ENCODE measurements at places on chromosomes 3 and 15.

DNA sequence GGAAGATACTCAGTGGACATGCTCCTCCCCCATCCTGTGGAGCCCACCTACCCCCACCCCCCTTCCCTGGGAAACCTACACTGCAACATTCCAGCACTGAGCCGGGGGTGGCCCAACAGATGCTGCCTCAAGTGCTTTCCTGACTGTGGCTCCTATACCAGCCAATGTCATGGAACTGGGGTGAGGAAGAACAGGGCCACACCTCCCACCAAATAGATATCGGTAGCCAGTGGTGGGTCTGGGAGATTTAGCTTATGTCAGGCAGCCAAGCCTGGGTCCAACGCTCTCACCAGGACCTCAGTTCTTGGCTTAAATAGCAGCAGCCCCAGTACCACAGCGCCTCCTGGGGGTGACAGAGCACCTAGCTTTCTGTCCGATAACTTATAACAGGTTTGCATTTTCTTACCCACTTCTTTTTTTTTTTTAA, 30.3 kb downstream of the CDC25A start:
- ATAC-seq: peak; percentile 64

DNA sequence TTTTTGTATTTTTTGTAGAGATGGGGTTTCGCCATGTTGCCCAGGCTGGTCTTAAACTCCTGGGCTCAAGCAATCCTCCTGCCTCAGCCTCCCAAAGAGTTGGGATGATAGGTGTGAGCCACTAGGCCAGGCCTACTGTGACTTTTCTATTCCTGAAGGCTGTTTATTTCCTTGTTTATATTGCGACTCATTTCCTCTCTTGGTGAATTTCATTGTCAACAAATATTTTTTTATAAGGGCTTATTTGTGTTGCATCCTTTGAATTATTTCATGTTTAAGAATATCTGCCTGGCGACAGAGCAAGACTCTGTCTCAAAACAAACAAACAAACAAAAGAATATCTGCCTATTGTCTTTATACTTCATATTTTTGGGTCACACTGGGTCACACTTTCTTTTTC, 29.4 kb upstream of the MCCC1 start:
- no peak for ATAC-seq

DNA sequence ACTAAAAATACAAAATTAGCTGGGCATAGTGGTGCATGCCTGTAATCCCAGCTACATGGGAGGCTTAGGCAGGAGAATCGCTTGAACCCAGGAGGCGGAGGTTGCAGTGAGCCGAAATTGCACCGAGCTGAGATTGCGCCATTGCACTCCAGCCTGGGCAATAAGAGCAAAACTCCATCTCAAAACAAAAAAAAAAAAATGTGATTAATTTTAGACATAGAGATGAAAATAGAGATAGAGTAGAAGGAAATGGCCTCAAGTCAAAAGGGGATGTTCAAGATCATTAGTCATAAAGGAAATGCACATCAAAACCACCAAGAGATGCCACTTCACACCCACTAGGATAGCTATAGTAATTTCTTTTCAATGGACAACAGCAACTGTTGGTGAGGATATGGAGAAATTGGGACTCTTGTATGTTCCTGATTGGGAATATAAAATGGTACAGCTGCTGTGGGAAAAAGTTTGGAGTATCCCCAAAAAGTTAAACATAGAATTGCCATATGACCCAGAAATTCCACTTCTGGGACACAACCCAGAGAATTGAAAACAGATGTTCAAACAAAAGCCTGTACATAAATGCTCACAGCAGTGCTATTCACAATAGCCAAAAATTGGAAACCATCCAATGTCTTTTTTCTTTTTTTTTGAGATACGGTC, 55.4 kb downstream of the ABHD2 start:
- peak; percentile 82 for ATAC-seq

DNA sequence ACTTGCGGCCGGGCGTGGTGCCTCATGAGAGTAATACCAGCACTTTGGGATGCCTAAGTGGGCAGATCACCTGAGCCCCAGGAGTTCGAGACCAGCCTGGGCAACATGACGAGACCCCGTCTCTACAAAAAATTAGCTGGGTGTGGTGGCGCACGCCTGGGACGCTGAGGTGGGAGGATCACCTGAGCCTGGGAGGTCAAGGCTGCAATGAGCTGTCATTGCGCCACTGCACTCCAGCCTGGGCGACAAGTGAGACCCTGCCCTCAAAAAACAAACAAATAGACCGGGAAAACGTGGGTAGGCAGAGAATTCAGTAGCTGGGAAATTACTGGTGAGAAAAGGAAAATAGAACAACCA, 667 bp downstream of the UMPS start:
- no peak for ATAC-seq

DNA sequence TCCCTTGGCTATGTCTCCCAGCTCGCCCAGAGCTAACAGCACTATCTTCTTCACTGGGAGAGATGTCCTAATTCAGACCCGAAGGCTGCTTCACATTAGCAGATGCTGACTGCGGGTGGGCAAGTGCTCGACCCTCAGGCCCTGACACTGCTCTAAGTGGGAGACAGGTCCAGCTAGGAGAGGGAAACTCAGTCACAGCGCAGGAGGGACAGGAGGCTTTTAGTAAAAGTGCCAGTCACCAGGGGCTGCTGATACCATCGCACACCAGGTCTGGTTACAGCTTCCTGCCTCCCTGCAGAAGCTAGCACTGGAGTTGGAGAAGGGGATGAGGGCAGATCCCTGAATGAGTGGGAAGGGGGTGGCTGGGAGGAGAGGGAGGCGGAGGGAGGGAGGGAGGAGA, 365.8 kb upstream of the RGMA start:
- peak; percentile 56 for ATAC-seq

GRCh38 chr15:23853286-23853685, 166.2 kb upstream of the NDN start:
- no peak for ATAC-seq

DNA sequence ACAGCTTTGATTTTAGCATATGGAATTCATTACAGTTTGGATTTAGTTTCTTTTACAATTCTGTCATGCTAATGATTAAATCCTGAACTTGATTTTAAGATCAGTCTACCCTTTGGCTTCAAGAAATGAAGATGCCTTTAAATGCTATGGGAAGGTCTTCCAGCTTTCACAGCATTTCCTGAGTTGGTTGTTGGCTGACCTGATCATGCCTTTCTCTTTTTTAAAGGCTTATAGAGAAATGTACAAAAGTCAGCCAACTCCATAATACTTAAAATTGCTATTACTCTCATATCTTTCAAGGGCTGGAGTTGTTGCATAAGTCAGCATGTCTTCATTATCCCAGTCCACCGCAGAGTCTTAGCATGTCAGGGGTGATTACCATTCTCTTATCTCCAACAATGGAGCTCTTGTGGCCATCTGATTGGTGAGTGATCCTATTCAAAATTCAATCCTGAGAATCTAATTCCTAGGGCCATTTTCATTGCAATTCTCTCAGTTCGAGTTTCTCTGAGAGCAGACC, 123.8 kb downstream of the GMNC start:
- ATAC-seq: no peak

DNA sequence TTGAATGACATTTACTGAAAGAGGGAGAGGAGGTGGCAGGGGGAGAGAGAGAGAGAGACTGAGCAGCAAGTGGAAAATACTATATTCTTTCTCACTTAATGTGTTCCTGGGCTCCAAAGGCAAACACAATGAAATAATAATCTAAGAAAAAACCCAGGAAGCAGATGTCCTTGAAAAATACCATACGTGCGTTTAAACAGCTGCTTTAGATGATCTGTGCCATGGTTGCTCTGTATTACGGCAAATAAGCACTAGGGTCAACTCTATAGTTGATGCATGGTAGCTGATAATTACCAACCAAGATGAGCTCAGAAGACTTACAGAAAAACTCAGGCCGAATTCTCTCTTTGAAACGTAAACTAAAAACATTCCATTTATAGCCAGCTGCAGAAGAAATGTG, 410.3 kb upstream of the TBL1XR1 start:
- no peak for ATAC-seq

- ATAC-seq: no peak
Measured at GRCh38 chr15:74146277-74146800, 16.0 kb downstream of the ISLR2 start.

DNA sequence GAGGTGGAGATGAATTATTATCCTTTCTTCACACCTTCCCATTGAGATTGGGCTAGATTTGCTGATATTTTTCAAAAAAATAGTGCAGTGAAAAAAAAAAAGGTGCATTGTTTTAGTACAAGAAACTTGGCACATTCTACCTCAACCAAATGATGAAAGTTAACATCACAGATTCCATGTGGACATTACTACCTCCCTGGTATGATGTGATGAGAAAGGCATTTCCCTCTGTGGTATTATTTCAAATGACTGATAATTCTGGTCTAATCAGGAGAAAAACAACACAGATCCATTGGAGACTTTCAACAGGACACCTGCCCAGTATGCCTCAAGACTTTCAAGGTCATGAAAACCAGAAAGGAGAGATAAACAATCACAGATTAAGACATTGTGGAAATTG, 313.4 kb downstream of the BCHE start:
- no peak for ATAC-seq

DNA sequence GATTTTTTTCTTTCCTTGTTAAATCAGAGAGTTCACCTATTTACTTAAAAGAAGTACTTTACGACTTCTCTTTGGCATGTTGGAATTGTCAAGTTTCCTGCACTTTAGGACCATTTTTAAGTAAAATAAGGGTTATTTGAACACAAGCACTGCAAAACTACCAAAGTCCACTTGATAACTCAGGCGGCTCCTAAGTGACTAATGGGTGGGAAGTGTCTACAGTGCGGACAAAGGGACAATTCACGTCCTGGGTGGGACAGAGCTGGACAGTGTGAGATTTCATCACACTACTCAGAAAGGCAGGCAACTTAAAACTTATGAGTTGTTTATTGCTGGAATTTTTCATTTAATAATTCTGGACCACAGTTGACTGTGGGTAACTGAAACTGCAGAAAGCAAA, 590.2 kb upstream of the UBE2E2 start:
- no peak for ATAC-seq

- no peak for ATAC-seq
Measured at GRCh38 chr3:108775649-108776048, 18.4 kb upstream of the RETNLB start.

DNA sequence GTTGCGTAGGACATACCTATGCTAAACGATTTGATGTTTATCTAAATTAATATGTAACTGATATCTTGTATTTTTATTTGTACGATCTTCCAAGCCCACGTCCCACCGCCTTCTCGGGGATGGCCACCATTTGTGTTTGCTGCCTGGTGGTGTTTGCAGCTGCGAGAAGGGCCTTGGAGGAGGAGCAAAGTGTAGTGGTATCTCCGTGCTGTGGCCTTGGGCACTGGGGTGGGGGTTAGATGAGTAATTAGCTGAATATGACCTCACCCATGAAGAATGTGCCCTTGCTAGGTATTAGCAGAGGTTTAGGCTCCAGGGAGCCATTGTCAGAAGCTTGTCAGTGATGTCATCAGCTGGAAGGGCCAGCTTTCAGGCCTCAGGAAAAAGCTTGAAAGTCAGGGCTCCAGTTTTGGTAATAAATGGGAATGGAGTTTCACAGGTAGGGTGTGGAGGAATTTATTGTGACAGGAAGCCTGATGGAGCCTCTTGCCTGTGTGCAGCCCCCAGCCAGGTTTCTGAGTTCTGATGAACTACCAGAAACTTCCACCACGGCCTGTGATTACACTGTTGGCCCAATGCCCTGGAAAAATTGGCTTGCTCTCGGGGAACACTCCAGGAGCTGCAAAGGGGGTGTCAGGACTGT, 41.0 kb downstream of the FLNB start:
- ATAC-seq: peak; percentile 46

DNA sequence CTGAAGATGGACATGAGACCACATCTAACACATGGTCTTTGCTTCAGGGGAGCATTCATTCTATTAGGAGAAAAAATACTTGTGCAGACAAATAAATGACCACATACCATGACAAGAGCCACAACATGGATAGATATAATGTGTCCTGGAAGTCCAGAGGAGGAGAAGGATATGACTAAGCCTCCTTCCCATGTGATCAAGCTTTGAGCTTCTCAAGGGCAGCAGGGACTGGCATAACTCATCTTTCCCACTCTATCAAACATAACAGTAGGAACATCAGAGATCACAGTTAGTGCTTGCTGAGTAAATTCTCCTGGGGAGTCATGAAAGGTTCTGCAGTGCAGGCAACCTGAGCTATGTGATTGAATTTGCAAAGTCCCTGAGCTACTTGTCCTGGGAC, 86.0 kb upstream of the LPP start:
- peak; percentile 93 for ATAC-seq

DNA sequence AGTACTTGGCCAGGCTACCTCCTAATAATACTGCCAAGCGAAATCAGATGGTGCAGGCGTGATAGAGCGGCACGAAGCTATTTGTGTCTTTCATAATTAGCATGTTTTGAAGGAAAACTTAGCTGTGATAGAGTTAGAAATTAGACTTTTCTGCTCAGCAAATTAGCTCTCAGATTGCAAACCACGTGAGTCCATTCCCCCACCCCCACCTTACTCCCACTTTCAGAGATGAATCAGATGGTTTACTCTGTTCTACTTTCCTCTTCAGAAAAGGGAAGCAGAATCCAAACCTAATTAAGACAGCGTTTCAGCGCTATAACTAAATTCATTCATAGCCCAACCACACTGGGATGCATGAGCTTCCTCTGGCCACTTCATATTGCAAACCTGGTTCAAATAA, 214.6 kb downstream of the SLCO3A1 start:
- ATAC-seq: peak; percentile 36

- peak; percentile 89 for ATAC-seq
Measured at GRCh38 chr3:34012102-34012461, 213.7 kb downstream of the PDCD6IP start.

DNA sequence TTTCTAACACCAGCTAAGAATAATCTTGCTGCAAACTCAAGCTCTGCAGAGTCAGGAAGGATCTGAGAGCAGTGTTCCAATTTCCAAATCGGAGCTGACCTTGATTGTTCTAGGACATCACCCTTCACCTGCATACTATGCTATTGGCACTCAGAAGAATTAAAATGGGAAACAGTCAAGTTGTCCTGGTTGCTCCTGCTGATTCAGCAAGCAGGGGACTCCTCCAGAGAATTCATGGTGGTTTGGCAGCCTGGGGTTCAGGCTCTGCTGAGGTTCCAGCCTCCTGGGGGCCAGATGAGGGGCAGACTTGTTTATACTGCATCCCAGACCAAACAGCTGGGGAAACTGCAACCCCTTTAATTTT, 213.7 kb upstream of the ADAMTS9 start:
- no peak for ATAC-seq

GRCh38 chr15:68152342-68152741, 52.8 kb downstream of the CALML4 start:
- no peak for ATAC-seq

GRCh38 chr3:184676927-184677326, 34.9 kb downstream of the MAGEF1 start:
- ATAC-seq: no peak
